ENCODE measurements at places on chromosomes 3 and 15.

DNA sequence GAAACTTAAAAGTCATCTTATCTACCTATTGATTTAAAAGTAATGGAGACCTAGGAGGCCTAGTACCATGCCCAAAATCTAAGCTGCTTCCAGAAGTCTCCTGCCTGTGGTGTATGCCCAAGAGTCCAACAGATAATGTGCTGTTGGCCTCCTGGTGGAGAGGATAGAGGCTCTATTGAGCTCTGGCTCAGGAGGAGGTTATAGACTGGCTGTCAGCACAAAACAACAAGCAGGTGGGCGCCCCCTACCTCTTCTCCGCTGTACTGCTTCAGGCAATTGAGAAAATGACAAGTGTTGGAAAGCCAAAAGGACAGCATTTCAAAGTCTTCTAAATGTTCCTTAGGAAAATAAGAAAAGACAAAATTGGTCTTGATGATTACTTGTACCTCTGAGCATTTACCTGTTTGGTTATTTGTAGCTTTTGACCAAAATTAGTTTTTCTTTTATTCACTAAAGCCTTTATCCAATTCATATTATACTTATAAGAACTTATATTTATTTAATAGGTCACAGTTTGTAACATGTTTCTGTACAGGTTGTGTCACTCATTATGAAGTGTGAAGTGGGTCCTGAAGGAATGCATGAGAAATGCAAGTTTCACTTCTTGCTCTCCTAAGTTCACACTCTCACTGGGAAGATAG is 17.2 kb upstream of the GNB5 start:
- peak; percentile 82 for DNase-seq

GRCh38 chr3:72351536-72351935 is 496.7 kb downstream of the SHQ1 start:
- no peak for DNase-seq

- peak; percentile 75 for DNase-seq
Measured at GRCh38 chr15:64634027-64634426, 141.4 kb downstream of the RBPMS2 start.

DNA sequence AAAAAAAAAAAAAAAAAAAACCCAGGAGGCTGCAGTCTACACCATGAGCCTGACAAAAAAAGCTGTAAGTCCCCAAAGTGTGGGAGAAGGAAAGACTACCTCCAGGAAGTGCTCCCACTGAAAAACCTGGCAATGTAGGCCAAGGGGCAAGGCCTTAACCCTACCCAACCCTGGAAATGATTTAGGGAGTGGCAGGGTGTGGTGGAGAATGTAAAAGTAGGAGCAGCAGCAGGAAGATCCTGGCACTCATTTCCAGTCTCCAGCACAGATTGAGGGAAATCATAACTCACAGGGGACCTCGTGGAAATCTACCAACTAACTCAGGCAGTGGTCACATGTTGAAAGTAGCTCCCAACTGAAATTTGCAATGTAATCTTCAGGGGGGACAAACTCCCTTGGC is 839.5 kb downstream of the EPHA3 start:
- DNase-seq, result no peak

DNA sequence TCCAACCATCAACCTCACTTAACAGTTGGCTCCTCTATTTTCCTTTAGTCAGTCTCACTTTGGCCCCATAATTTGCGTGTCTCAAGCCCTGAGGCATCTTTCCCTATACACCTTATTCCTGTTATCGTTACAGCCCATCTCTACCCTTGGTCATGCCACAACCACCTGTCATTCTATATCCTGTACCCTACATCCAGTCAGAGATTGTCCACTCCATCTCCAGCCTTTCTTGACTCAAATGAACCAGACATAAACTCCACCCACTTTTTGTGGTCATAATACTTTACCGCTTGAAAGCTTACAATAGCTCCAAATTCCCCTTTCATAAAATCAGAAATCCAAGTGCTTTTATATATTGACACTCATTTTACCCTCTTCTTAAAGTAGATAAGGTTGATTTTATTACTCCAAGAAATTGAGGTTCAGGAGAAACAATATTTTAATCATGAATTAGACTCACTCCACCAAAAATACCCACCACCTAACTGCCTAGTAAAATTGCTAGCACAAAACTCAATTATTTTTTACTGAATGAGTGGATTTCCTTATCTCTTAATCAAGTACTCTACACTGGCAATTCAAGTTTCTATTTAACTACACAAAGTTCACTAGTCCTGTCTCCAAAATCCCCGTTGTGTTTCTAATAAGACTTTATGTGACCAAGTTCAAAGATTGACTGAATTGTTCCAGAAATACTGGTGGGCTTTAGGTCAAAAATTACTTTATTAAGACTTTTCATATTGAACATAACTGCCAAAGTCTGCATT is 9.1 kb downstream of the CCR4 start:
- DNase-seq, result no peak

DNA sequence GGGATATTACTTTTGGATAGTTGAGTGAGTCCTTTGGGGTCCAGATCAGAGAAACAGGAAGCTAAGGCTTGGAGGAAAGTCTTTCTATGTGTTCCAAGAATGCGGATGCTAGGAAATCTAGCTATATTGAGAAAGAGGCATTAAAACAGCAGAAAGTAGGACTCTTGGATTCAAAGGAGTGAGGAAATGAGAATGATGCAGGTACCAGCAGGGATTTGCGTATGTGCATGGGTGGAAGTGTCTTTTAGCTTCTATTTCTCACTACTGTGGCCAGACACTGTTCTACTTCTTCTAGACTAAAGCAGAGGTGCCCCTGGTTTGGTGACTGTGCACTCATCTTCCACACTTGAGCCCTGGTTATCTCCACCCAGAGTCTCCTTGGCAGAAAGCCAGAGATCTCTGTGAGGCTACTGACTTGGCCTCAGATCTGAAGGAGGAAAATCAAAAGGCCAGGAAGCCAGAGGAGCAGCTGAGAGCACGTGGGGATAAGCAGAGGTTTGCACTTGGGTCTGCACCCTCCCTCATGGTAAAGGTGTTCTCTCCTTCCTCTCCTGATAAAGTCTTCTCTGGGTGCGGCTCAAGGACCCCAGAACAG is 44.3 kb downstream of the ATP2B2 start:
- DNase-seq, result no peak

- DNase-seq, result no peak
Measured at GRCh38 chr3:186642014-186642413, 1.8 kb downstream of the FETUB start.

- DNase-seq, result no peak
Measured at GRCh38 chr15:73922186-73923151, 3.8 kb upstream of the LOXL1 start.

- DNase-seq, result no peak
Measured at GRCh38 chr3:137062250-137062649, 104.5 kb downstream of the IL20RB start.

DNA sequence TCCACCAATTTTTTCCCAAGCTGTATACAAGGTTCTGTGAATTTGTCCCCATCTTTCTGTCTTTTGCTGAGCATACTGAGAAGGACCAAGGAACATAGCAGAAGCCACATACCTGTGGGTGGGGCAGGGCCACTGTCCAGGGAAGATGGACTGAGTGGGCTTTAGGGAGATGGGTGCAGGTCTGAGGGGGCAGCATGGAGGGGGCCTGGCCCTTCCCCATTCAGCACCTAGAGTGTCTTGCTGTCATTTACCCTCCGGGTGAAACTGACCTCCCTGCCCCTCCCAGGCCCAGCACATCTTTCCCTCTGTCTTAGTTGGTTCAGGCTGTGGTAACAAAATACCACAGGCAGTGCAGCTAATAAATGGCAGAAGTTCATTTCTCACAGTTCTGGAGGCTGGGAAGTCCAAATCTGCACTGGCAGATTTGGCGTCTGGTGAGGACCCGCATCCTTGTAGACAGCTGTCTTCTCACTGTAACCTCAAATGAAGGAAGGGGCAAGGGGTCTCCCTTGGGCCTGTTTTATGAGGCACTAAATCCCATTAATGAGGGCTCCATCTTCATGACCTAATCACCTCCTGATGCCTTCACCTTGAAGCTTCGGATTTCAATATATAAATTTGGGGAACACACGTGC is 180.0 kb upstream of the SMAD3 start:
- no peak for DNase-seq

DNA sequence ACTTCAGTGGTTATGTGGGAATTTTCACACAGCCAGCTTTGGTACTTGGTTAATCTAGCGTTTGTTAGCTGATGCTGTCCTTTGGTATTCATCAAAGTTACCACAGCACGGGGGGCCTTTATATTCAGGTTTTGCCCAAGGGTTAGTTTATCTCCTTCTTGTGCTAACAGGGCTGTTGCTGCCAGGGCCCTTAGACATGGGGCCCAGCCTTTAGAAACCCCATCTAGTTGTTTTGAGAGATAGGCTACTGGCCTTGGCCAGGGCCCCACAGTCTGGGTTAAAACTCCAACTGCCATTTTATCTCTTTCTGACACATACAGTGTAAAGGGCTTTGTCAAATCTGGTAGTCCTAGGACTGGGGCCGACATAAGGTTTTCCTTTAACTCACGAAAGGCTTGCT is 7.5 kb upstream of the DNAAF4 start:
- no peak for DNase-seq

DNA sequence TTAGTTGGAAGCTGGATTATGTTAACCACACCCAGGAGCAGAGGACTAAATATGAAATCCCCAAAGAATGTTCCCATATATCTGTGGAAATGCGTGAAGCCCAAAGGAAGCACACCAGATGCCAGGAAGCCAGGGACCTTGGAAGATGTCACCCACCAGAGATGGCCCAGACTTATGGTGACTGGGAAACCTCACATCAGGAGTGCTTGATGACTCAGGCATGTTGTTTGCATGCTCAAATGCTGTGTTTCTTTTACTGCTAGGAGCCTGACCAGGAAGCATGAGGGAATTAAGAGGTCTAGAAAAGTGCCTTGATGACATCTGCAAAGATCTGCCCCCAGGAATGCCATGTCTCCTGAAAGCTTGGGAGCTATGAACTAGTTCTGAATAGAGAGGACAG is 109.0 kb upstream of the SLC2A2 start:
- DNase-seq, result no peak

GRCh38 chr3:153260681-153261080 is 98.7 kb downstream of the RAP2B start:
- no peak for DNase-seq

GRCh38 chr3:52120556-52121463 is 33.4 kb downstream of the POC1A start:
- no peak for DNase-seq

DNA sequence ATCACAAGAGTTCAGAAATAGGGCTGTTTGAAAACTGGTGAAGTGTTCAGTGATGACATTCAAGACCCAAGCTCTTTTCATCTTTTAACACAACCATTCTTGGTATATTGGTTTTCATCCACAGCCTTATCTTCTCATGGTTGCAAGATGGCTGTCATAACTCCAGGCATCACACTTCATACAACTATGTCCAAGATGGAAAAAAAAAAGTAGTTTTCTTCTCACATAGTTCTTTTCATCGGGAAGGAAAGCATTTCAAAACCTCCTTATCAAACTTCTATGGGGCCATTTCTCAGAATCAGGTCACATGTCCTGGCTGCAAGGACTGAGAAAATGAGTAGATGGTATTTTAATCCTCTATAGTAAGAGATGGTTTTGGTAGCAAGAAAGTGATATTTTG is 21.1 kb upstream of the MFSD1 start:
- DNase-seq, result no peak

- DNase-seq, result no peak
Measured at GRCh38 chr3:16286751-16287543, 21.9 kb downstream of the OXNAD1 start.

DNA sequence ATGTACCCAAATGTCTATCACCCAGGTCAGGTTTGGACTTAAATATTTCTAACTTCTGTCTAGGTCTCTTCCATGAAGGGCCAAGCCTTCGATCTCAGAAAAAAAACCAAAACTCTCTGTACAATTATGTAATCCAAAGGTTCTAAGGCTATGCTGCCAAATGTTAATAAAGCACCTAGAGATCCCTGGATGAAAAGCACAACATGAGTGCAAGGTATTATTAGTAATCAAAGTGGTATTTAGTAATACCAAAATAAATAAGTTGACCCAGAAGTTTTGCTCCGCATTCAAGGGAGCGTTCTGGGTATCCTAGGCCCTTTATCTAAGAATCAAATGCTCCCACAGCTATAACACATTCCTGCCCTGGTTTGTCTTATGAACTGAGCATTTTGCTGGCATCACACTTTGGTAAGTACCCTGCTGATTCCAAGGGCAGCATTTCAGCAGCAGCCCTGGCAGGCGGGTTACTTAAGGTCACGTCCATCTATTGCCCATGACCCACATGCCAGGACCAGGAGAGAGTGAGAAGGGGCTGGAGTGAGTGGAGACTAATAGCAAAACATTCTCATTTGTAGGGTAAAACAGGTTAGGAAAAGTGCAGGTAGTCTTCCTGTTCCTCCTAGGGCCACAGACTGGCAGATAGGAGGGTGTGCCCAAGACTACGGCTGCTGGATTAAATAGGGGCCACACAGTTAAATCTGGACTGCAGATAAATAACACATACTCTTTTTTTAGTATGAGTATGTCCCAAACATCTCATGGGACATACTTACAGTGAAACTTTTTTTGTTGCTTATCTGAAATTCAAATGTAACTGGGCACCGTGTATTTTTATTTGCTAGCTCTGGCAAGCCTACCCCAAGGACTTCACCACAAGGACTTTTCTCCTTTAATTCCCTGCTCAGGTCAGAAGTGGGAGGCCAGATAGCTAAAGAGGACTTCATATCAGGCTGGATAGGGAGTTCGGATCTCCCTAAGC is 76.0 kb upstream of the SNRK start:
- DNase-seq, result no peak

- DNase-seq, result no peak
Measured at GRCh38 chr3:86973440-86973839, 17.5 kb downstream of the VGLL3 start.

GRCh38 chr3:20280257-20280656 is 94.3 kb upstream of the SGO1 start:
- DNase-seq, result no peak

DNA sequence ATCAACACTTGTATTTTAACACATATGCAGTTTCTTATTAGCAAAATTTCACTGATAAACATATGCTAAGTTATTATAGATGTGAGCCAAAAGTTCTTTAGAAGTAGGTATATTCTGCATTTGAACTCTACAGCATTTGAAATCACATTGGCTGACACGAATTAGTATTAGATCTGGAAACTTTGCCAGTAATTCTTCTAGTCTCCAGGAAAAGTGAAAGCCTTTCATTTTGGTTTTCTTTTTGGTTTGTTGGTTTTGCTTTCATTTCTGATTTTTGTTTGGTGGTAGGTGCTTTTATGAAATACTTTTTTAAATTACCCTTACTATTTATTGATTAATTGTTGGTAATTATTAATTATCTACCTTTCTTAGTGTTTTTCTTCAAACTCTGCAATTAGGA is 72.9 kb downstream of the RBMS3 start:
- DNase-seq, result no peak

DNA sequence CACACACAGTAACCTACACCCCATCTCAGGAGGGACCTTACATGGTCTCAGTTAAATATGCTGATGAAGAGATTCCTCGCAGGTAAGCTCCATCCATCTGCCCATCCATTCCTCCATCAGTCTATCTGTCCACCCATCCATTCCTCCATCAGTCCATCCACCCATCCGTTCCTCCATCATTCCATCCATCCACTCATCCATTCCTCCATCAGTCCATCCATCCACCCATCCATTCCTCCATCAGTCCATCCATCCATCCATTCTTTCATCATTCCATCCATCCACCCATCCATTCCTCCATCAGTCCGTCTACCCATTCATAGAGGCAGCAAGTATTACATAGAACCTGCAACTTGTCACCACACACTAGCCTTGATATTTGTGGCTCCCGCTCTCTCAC is 77.9 kb downstream of the DNASE1L3 start:
- DNase-seq, result no peak

GRCh38 chr3:30313840-30314239 is 292.6 kb upstream of the TGFBR2 start:
- no peak for DNase-seq

GRCh38 chr3:81395739-81396513 is 365.5 kb downstream of the GBE1 start:
- no peak for DNase-seq

- no peak for DNase-seq
Measured at GRCh38 chr3:173753593-173753992, 356.0 kb downstream of the NLGN1 start.
